ENCODE measurements at places on chromosomes 4 and X.

DNA sequence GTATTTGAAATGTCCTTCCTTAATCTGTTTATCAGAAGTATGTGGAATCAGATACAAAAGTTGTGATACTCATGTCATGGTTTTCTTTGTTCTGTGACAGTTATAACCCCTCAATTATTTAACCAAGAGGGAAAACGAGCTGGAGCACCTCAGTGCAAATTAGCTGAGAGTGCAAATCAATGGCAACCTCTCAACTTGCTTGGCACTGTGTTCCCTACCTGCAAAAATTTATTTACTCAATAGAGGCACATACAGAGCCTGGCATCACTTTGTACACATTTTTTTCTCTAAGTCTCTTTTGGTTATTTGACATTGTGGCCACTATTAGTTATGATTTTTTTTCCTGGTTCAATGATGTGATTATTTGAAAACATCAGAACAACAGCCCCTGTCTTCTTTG, 186.2 kb downstream of the STIM2 start:
- no peak for DNase-seq

- DNase-seq, result no peak
These were observed 81.0 kb downstream of the MAGED4 start for GRCh38 chrX:52265713-52266112.

GRCh38 chr4:72063726-72064125, 31.9 kb downstream of the NPFFR2 start:
- DNase-seq, result no peak

GRCh38 chr4:112951362-112952312, 97.8 kb upstream of the ANK2 start:
- DNase-seq, result no peak

DNA sequence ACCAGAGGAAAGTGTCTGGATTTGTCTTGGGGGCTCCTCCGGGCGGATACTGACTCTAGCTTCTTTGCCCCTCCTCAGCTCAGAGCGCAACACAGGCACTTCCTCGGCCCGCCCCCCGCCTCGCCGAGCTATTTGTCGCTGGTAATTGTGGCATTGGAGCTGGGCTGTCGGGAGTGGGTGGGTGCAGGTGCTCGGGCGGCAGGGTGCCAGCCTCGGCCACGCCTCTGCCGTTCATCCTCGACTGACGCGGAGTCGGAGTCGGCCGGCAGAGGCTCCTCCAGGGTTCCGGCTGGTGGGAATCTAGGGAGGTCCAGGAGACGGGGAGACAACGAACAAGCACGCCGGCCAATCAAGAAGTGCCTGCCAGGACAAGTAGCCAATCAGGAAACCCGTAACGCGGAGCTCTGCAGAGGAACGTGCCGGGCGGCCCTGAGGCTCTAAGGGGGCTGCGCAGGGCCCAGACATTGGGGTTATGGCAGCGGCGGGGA, 3.9 kb upstream of the SYN1 start:
- DNase-seq, result peak; percentile 35

GRCh38 chrX:13064599-13065143, 20.3 kb upstream of the FAM9C start:
- no peak for DNase-seq

DNA sequence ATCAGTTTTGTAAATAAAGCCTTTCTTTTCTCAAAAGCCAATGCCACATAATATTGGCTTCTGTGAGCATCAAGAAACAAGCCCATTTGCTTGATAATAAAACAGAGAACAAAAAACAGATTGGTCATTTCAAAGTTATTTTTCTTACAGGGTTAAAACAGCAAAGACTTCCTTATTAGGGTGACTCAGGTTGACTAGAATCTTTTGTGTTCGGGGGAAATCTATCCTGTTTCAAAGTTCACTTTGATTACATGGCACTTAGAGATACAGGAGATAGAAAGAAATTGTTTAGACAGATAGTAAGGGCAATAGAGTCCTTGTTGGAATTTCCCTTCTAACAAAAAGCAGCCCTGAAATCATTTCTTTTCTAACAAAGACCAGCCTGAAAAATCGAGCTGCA, 170.0 kb upstream of the GLRA2 start:
- no peak for DNase-seq

- no peak for DNase-seq
These were observed 81.9 kb upstream of the HPGD start for GRCh38 chr4:174604198-174604597.

DNA sequence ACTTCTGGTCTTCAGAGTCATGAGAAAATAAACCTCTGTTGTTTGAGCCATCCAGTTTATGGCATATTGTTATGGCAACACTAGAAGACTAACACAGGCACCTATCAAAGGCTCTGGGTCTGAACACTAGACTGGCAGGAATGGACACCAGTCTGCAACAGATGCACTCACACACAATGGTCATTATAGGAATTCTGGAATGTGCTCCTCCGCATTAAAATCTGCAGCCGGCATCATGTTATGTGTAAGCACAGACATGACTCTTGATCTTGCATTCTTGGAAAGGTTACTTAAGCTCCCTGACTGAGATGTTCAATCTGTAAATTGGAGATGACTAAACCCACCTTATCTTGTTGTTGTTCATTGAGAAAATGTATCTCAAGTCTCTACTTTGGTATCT, 112.3 kb upstream of the ZNF518B start:
- DNase-seq, result no peak

DNA sequence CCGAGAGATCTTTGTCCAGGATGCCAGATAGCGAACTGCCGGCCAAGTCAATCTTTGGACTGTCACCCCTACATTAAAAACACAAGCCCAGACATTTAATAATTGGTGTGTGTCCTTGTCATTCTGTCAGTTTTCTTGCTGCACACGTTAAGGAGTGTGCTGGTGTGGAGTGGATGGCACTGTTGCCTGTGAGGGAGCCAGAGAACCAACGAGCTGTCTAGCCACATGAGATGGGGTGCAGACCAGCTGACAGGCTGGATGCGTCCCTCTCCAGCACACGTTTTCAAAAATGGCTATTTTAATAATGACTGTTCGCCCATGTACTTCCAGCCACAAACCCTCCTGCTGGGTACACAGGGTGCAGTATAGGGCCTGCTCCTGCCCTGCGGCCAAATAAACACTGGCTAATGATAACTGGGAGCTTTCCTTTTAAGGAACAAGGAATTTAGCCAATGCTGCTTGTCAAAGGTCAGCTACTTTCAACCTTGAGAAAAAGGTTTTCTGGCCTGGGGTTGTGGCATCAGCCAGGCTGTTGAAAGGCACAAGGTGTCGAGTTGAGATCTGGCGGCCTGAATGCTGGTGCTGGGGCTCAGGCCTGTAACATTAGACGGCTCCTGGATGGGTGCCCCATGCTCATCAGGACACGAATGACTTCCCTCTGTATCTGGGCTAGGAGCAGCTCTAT, 54.0 kb upstream of the MAP3K15 start:
- DNase-seq, result no peak

DNA sequence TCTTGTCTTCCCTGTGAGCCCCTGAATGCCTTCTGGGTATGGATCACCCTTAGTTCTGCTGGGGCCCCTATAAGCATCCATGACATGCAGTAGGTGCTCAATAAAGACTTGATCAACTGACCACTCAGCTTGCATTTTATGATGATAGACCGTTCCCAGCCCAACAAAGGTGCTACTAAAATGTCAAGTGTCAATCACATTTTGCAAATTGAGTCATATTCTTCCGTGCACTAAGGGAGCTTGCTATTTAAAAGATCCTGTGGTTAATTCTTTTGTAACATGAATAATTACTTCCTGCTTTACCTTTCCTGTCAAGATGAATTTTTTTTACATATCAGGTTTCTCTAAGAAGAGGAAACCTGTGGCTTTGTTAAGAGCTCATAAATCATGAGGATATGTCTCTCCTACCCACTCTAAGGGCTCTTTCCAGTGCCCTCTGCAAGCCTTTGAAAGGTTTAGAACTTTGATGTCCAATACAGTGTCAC, 47.6 kb downstream of the SH3KBP1 start:
- no peak for DNase-seq

DNA sequence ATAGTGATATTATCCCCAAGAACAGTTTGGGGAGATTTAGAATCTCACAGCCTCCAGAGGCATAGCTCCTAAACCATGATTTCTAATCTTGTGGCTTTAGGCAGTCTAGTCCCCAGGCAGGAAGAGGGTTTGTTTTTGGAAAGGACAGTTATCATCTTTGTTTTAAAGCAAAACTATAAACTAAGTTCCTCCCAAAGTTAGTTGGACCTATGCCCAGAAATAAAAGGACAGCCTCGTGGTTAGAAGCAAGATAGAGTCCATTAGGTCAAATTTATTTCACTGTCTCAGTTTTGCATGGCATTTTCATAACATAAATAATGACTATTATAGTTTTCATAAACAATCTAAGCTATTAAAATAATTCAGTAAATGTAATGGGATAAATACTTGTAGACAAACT, 120.5 kb downstream of the MAGEC2 start:
- DNase-seq, result no peak

DNA sequence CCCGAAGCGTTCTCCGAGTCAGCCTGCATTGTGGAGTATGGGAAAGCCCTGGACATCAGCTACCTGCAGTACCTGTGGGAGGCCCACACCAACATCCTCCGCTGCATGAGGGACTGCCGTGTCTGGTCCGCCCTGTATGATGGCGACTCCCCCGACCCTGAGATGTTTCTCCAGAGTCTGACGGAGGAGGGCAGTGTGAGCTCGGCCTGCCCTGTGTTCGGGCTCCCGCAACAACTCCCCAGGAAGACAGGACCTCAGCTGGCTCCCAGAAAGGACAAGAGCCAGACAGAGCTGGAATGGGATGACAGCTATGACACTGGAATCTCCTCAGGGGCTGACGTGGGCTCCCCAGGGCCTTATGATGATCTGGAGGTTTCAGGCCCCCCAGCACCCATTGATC, 111.3 kb downstream of the GATB start:
- DNase-seq, result no peak

GRCh38 chrX:37785569-37785968, 5.7 kb downstream of the CYBB start:
- DNase-seq, result no peak

GRCh38 chr4:180706766-180707165, 1536.4 kb upstream of the TENM3 start:
- no peak for DNase-seq

GRCh38 chr4:44914748-44915147, 188.4 kb upstream of the GNPDA2 start:
- DNase-seq, result no peak

- no peak for DNase-seq
These were observed 4.2 kb downstream of the LNX1 start for GRCh38 chr4:53587135-53587534.

- DNase-seq, result no peak
These were observed 114.4 kb downstream of the NAA11 start for GRCh38 chr4:79211490-79211889.

- no peak for DNase-seq
These were observed 10.5 kb upstream of the DCHS2 start for GRCh38 chr4:154502111-154502510.

DNA sequence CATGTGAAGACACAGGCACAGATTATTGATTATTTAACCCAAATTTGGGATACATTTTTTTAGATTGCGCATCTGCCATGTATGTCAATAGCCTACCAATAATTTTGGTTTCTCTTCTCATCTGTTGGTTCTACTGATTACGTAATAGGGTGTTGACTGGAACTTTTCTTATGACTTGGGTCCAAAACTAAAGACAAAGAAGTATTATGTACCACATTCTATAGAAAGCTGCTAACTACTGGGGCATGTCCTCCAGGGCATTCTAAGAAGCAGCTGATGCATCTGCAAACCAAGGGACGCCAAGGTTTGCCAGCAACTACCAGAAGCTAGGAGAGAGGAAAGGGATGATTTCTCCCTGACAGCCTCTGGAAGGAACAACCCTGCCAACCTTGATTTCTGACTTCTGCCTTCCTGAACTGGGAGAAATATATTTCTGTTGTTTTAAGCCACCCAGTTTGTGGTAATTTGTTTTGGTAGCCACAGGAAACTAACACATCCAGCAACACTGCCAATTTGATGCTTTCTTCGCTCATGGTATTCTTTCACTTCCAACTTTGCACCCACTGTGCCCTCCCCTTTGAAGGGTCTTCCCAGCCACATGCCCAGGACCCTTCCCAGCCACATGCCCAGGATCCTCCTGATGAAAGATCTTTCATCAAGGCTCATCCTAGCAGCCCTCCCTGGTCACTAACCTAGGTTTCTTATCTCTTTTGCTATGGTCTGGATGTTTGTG, 15.9 kb upstream of the TLR1 start:
- DNase-seq, result no peak

- no peak for DNase-seq
These were observed 572.3 kb downstream of the RAB28 start for GRCh38 chr4:12911750-12912358.

DNA sequence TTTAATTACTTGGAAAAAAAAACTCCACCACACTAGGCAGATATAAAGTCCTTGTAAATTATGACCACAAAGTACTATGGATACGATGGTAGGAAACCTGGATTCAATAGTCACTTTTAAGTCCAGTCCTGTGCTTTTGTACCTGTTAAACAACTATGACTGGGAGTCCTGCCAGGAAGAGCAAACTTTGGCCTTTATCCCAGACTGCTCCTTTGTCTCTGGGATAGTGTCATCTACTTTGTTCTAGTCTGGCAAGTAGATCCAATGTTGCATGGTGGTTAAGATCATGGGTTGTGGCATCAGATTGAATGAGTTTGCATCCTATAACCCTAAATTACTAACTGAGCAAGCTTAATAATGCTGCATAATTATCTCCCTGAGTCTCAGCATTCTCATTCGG, 175.3 kb upstream of the FGF13 start:
- DNase-seq, result no peak

- no peak for DNase-seq
These were observed 92.6 kb downstream of the ANTXR2 start for GRCh38 chr4:79980448-79980847.

- DNase-seq, result no peak
These were observed 154.0 kb downstream of the TMEM47 start for GRCh38 chrX:34503119-34503518.

DNA sequence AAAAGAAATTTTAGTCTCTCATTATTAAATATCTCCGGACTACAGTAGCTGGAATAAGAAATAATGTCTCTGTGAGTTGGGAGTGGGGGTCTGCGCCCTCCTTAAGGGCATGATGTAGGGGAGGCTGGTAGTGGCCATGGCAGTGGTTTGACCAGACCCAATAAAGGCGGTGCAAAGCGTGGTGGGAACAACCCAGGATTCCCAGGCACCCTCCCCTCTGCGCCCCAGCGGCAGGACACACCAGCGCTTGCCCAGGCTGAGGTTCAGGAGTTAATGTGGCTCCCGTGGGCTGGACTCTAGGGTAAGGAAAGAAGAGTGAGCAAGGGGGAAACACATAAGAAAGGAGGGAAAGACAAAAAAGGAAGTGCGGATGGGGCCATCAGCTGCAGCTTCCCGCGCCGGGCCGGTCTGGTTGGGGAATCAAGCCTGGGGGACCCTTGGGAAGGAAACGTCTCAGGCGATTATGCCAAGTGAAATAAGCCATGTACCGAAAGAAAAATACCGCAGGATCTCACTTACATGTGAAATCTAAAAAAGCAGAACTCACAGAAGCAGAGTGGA, 157.5 kb upstream of the SMIM31 start:
- DNase-seq, result no peak

GRCh38 chr4:1364748-1365147, 17.7 kb downstream of the UVSSA start:
- no peak for DNase-seq

Data from stimulated activated naive CD4-positive, alpha-beta T cell treated with Interleukin-2 at 50 U/mL for 16 hours (primary cell).